ENCODE measurements at places on chromosomes 16 and 17.

GRCh38 chr17:50111673-50112655, 16.8 kb downstream of the PDK2 start:
- DNase-seq: no peak

GRCh38 chr17:37086334-37086733, 137.6 kb downstream of the AATF start:
- DNase-seq: no peak

GRCh38 chr17:71902894-71903506, 217.8 kb upstream of the SOX9 start:
- DNase-seq: peak; percentile 37

DNA sequence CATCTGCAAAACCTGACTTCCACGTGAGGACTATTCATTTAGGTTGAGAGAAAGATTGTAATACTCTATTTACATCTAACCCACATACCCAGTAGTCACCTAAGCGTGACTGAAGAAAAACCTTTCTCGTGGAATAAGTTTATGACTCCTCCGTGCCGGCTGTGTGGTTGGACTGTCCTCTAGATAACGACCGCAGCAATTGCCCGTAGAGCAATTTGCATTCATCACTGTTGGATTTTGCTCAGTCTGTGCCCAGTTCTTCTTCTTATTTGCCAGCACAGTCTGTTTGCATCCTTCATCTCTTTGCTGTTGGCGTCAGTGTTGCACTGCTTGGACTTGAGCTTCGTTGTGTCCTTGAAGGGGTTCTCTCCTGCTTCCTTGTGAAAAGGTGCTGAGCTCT, 131.3 kb downstream of the CYB561 start:
- no peak for DNase-seq

- no peak for DNase-seq
Measured at GRCh38 chr17:70093163-70093562, 18.1 kb downstream of the KCNJ16 start.

DNA sequence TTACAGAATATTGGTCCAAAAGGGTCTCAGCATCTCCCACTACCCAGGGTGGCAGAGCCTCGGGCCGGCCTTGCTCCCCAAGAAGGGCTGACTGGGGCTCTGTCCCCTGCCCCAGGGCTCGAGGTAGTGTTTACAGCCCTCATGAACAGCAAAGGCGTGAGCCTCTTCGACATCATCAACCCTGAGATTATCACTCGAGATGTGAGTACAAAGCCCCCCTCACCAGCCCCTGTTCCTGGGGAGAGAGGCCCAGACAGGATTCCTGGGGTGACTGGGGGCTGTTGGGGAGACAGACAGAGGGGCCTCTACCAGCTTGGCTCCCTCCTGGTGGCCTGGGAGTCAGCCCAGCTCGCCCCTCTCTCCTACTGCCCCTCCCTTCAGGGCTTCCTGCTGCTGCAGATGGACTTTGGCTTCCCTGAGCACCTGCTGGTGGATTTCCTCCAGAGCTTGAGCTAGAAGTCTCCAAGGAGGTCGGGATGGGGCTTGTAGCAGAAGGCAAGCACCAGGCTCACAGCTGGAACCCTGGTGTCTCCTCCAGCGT, 6.1 kb upstream of the NLRC5 start:
- no peak for DNase-seq

GRCh38 chr16:48252013-48252412, 4.7 kb upstream of the ABCC11 start:
- no peak for DNase-seq

GRCh38 chr17:38442548-38442947, 14.3 kb downstream of the ARHGAP23 start:
- no peak for DNase-seq

- DNase-seq: peak; percentile 61
Measured at GRCh38 chr16:85554114-85554888, 58.8 kb upstream of the GSE1 start.

GRCh38 chr17:19384723-19385391, 2.1 kb downstream of the MFAP4 start:
- DNase-seq: no peak

GRCh38 chr16:15509593-15510535, 75.5 kb downstream of the BMERB1 start:
- peak; percentile 82 for DNase-seq

- DNase-seq: no peak
Measured at GRCh38 chr16:10386517-10387100, 748 bp downstream of the ATF7IP2 start.

DNA sequence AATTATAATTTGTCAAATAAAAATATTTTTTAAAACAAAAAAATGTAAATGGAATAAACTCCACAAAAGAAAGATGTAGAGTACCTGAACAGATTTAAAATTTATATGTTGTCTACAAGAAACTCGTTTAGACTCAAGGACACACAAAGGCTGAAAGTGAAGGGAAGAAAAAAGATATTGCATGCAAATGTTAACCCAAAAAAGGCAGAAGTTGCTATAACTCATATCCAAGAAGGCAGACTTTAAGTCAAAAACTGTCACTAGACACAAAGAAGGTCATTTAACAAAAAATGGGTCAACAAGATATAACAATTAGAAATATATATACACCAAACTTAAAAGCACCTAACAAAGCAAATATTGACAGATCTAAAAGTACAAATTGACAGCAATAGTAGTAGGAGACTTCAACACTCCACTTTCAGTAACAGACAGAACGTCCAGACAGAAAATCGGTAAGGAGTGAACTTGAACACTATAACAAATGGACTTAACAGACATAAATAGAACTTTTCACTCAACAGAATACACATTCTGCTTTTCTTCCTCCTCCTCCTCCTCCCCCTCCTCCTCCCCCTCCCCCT, 40.8 kb upstream of the MYLK3 start:
- DNase-seq: no peak

- no peak for DNase-seq
Measured at GRCh38 chr16:89821438-89822187, 5.2 kb upstream of the FANCA start.

DNA sequence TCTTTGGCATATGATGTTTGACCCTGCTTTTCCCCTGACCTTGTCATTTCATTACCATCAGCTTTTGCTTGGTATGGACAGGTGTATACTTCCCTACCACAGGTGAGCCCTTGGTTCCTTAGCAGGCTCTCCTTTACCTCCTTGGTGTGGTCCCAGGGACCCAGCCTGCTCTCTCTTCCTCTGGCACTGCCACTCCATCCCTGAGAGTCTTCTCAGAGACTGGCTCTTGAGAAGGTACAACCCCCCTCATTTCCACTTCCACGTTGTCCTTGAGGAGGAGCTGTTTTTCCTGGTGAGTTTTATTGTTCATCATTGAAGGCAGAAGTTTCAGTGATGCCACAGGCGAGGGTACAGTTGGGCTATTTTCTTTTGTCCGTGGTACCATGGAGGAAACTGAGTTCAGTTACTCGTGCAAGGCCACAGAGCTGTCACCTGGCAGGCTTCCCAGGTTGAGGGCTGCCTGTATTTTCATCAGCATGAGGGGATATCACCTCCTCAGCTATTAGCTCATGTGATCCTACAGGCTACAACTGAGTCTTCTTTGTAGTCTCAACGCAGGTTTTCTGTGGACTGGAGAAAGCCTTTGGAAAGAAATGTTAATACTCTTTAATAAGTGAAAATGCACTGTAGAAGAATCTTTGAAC, 52.3 kb downstream of the MSI2 start:
- no peak for DNase-seq

DNA sequence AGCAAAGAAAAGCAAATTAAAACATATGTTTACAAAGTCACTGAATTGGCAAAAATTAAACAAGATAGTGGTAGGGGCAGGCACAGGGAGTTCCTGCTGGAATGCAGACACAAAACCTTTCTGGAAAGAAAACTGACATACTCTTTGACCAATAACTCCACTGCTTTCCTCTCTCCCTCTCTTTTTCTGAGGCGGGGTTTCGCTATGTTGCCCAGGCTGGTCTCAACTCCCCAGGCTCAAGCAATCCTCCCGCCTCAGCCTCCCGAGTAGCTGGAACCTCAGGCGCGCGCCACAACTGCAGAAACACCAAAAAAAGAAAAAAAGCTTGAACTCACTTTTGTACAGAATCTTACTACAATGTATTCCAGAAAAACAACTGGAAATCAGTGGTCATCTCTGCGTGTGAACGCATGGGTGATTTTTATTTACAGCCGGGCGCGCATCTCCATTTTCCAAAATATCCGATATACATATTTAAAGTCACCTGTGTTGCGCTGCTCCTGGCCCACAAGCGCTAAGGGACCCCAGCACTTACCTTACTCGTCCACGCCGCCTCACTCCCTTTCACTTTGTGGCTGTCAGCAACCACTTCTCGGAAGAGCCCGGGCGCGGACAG, 480 bp downstream of the TXNL4B start:
- peak; percentile 50 for DNase-seq

GRCh38 chr16:56993204-56993603, 3.8 kb downstream of the NLRC5 start:
- DNase-seq: no peak

DNA sequence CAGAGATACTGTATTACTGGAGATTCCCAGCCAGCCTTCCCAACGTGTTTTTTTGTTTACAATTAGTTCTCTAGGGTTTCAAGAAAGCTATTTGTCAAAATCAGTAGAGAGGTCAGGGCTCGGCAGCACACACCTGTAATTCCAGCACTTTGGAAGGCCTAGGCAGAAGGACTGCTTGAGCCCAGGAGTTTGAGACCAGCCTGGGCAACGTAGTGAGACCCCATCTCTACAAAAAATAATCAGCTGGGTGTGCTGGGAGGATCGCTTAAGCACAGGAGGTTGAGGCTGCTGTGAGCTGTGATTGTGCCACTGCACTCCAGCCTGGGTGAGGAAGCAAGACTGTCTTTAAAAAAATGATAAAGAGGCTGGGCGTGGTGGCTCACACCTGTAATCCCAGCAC, 19.4 kb downstream of the CBX1 start:
- no peak for DNase-seq
